Osteocyte (in vitro differentiated cells): ENCODE measurements at places on chromosomes 12 and 14. TPM values are rescaled to one million over a fixed set of nuclear protein-coding genes. Genes with fewer than 3 reads are reported as not detected.

- DNase-seq = no peak
Observed at GRCh38 chr14:92534932-92535643, 21.5 kb downstream of the RIN3 start.

DNA sequence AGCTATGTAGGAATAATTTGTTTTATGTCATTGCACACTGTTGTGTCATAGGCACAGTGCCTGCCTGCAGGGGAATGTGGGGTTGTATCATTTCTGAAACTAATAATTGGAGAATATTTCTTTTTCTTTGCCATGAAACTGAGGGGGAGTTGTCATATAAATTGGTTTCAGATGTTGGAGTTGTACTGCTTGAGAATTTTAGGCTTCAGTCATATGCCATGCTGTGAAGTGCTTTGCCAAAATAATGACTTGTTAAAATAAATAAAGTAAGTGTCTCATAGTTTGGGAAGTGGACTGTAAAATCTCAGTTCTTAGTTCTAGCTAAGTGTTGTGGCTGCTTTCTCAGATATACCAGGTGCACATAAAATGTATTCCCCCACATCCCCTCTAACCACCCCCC is 116.8 kb downstream of the DAAM1 start:
- DNase-seq = no peak

DNA sequence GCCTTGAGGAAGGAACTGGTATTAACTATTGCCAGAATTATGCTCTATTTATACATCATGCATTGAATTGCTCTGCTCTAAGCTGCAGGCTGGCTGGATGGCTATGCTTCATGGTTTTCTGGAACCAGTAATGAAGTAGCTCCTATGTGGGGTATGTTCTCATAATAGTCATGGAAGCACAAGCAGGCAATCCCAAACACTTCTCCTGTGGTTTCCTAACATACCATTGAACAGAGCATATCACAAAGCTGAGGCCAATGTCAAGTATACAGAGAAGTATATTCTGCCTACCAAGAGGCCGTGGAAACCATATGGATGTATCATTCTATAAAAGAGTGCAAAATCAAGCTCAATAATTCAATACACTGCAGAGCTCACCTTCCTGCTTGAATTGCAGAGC is 1752.4 kb upstream of the FLRT2 start:
- DNase-seq = no peak

DNA sequence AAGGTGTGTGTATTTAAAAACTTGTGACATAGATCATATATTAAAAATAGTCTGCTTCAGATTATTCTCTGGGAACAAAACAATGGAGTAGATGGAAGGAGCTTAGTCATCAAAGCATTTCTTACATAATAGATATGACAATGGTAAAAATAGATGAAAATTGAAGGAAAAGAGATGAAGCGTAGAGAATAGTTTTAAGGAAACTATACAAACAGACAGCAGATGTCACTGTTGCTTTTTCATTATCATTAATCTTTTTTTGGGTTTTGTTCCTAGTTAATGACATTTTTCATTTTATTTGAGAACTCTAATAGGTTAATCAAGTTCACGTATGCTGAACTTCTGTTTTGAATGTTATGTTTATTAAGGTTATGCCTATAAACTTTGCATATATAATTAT is 149.2 kb upstream of the FBXO33 start:
- DNase-seq = no peak

DNA sequence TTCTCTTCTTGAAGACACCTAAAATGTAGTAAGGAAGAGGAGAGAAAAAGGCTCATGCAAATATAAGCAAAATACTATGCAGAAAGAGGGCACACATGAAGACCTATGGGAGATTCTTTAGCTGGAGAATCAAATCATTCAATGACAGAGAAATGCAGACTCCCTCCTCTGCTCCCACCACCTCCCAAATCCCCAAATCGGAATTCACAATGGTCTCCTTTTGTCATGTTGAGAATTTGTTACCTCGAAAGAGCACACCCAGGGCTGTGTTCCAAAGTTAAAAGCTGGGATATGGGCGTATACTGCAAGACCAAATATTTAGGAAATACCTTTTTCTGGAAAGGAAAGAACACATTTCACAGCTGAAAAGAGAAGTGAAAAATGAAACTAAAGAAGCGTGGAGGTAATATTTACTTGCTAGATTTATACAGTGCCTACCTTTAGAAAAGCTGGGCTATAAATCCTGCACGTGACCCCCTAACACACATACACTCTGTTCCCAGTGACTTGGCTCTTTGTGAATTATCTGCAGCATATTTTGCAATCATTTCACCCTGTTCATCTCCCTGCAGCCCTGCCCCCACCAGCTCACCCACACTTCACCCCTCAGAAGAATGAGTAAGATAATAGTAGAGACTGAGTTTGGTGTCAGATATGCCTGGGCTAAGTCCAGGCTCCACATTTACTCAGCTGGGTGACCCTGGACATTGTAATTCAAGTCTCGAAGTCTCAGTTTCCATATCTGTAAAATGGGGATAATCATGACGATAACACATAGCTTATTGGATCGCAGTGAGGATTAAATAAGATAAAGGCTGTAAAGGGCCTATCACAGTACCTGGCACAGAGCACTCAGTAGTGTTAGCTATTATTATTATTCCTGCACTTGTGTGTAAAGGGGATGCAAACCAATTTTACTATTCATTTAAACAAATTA is 2.9 kb upstream of the CACNA1C start:
- no peak for DNase-seq

GRCh38 chr14:94213021-94213420 is 38.9 kb downstream of the PPP4R4 start:
- DNase-seq = no peak

DNA sequence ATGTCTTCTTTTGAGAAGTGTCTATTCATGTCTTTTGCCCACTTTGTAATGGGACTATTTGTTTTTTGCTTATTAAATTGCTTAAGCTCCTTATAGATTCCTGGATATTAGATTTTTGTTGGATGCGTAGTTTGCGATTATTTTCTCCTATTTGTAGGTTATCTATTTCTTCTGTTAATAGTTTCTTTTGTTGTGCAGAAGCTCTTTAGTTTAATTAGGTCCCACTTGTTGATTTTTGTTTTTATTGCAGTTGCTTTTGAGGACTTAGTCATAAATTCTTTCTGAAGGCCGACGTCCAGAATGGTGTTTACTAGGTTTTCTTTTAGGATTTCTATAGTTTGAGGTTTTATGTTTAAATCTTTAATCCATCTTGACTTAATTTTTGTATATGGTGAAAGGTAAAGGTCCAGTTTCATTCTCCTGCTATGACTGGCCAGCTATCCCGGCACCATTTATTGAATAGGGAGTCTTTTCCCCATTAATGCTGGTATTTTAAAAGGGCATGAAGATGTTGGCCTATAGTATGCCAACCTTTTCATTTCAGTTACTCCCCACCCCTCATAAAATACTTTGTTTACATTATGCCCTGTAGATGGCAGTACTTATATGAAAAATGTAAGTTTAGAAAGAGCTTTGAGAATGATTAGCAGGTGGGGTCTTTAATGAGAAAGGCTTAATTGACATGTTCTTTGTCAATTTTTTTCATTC is 62.9 kb upstream of the PSMA6 start:
- no peak for DNase-seq

GRCh38 chr12:67667276-67668073 is 18.9 kb downstream of the DYRK2 start:
- DNase-seq = no peak

GRCh38 chr14:71932229-71932981 is at the start of gene RGS6:
Gene RGS6, plus strand, starts transcription at chr14:71932429.
- no peak for DNase-seq

DNA sequence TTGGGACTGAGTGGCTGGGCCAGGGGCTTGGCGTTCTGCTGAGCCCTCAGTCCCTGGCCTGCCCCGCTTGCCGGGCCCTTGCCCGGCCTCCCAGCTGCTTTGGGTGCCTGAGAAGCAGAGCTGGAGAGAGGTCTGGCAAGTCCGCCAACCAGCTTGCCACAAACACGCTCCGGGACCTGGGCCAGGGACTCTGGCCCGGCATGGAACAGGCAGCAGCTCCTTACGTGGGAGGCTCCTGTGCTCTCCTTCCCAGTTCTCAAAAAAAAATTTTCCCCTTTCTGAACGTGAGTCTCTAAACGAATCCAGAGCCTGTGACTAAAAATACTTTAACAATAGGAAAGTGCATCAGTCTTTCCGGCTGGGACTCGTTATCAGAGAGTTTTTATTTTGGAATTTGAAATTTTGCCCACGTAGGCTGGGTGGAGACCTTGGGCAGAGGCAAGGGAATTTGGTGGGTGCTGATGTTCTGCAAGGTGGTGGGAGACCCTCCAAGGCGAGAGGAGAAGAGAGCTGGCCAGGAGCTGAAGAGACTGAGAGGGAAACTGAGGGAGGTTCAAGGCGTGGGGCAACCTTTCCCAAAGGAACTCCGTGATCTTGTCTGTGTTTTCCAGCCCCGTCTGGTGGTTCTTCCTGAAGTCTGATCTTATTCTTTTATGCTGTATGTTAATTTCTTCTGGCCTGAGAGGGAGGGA is 6.8 kb upstream of the NR4A1 start:
- no peak for DNase-seq

GRCh38 chr14:105077649-105077995 is 12.4 kb upstream of the GPR132 start:
- DNase-seq = no peak

The C14orf132 gene
- total RNA-seq = 84.8 and 86.9 TPM in 2 replicates

The CSRNP2 gene
- total RNA-seq = 45.1 and 49.0 TPM in 2 replicates

The IQSEC3 gene
- 0.37 and 0.56 TPM in 2 replicates for total RNA-seq

The NELL2 gene
- not detected in 2 replicates for total RNA-seq
